ENCODE measurements at places on chromosomes 7 and 10.

- no peak for DNase-seq
Observed at GRCh38 chr10:103861505-103861904, 6.1 kb upstream of the SH3PXD2A start.

DNA sequence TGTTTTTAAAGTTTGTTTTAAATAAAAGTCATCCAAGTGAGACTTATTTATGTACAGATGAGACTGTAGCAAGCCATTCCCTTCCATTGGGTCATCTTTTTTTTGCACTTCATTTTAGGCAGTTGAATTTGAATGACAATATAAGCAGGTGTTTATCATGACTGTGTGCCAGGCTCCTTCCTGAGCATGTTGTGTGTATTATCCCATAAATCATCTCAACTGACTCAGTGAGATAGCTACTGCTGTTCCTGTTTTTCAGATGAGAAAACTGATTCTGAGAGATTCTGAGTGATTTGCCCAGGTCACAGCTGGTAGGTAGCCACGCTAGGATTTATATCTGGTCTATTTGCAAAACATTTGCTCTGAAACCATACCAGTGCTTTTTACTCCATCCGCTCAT is 11.7 kb downstream of the TMEM254 start:
- no peak for DNase-seq

DNA sequence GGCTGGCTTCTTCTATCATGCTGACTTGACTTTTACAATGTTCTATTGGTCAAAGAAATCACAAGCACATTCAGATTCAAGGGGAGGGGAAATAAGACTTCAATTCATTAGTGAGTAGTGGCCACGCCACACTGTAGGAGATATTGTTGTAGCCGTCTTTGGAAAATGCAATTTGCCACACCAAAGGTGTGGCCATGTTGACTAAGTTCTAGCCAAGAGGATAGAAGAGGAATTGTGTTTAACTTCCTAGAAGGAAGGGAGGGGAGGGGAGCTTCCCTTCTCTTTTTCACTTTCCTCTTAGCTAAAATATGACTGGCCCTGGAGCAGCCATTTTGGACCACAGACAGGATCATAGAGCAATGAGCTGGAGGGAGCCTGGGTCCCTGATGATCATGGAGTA is 3.4 kb upstream of the PRKAR2B start:
- no peak for DNase-seq

DNA sequence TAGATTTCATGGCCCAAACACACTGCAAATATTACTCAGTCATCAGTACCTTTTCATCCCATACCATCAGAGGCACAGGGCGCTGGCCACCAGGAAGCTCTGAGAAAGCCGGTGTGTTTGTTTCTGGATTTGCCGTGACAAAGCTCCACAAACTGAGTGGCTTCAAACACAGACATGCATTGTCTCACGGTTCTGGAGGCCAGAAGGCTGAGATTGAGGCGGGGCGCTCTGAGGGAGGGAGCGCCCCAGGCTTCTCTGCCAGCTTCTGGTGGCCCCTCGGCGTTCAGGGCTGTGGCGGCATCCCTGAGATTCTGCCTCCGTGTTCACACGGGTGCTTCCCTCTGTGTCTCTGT is 3.7 kb upstream of the TTYH3 start:
- DNase-seq = no peak

DNA sequence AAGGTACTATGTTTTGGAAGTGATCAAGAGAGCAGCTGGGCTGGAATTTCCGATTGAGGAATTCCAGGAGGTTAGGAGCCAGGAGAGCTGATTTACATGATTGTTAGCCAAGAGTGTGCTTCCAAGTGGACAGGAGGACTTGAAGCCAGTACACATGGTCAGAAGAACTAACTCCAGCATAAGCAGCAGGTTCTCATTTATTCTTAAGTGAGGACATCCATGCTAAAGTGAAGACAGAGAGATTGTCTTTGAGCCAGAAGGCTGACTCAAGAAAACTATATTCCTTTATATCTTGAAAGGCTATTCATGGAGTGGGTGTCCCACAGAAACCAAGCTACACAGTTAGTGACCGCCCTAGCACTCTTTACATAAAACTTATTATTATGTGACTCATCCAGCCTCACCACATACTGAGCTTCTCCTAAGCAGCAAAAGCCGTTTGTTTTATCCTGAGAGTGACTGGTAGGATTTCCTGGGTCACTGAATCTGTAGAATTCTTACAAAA is 56.7 kb upstream of the SEMA3A start:
- DNase-seq = no peak

- no peak for DNase-seq
Observed at GRCh38 chr7:28225576-28225975, 45.0 kb upstream of the JAZF1 start.

DNA sequence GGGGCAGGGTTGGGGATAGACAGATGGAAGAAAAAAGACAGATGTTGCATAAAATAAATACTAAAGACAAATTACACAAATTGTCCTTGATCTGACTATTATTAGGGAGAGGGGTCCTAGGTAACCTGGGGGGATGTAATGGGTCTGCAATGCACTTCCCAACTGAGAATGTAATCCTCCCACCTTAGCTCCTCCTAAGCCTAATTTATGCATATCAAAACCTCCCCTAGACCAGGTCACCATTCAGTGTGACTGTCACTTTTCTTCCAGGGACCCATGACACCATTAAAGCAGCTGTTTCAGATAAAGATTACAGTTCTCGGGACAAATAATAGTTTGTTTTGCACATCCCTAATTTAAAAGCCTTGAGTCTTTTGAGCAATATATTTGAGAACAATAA is 133.9 kb upstream of the FEZF1 start:
- DNase-seq = no peak

Measured in AG04450 (cell line).